Neural progenitor cell (in vitro differentiated cells): ENCODE measurements at places on chromosomes 6 and 20. TPM values are rescaled to one million over a fixed set of nuclear protein-coding genes. Genes with fewer than 3 reads are reported as not detected.

MAFB gene
- 0.64 and 1.3 TPM in 2 replicates for total RNA-seq

UNC5CL gene
- total RNA-seq = 2.2 and 5.0 TPM in 2 replicates

CBLN4 gene
- not detected in 2 replicates for total RNA-seq

SDC4 gene
- total RNA-seq = 19.3 and 27.6 TPM in 2 replicates

OR2J3 gene
- 0.04 TPM in 1 of 2 replicates, not detected in the other for total RNA-seq

EDN1 gene
- 0.93 and 2.9 TPM in 2 replicates for total RNA-seq

BTNL2 gene
- total RNA-seq = not detected in 2 replicates

TP53TG5 gene
- 0.06 TPM in 1 of 2 replicates, not detected in the other for total RNA-seq

SLC22A16 gene
- total RNA-seq = not detected in 2 replicates

BMP6 gene
- 0.37 and 0.41 TPM in 2 replicates for total RNA-seq

DNA sequence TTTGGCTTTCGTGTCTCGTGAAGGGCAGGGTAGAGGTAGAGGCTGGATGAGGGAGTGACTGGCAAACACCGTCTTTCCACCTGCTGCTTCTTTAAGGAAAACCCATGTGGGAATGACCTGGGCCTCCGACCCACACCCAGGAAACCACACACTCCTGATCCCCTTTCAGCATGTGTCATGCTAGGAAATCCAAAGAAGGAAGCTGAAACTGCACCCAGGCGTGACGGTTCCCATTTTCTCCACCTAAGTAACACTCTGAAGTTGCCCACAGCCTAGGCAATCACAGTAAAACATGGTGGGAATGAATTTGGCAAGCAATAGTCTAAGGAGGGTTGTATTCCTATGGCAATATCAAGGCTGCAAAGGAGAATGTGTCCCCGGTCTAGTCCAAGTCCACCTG, 538.4 kb upstream of the NOX3 start:
- DNase-seq = no peak

GRCh38 chr20:63248835-63249591, 5.2 kb downstream of the NKAIN4 start:
- no peak for DNase-seq

- DNase-seq = no peak
Measured at GRCh38 chr20:23915844-23916243, 36.3 kb upstream of the CST5 start.

DNA sequence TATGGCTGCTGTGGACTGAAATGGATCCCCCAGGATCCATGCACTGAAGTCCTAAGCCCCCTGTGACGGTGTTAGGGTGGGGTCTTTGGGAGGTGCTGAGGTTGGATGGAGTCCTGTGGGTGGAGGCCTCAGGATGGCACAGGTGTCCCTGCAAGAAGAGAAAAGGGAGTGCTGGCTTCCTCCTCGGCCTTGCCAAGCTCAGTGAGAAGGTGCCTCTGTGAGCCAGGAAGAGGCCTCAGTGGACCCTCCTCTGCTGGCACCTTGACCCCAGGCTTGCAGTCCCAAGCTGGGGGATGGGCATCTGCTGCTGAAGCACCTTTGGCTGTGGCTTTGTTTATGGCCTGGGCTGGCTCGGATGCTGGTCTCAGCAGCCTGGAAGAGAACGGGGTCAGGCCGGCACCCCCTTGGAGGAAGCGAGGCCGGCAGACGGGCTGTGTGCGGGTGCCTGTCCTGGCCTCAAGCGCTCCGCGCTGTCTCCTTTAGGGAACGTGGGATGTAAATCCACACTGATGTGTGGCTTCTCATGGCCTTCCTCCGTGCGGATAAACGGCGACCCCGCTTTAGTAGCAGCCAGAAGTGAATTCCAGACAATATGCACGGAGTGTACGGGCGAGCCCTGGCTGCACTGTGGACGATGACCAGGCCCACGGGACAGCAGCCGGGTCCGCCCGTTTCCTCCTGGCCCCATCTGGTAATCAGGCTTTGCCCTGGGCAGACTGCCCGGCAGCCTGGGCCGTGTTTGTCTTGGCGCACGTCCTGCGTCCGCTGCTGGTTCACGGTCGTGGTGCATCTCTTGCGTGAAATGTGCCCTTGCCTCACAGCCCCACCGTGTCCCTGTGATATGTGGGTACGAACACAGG, 182.6 kb downstream of the ERMARD start:
- DNase-seq = no peak

DNA sequence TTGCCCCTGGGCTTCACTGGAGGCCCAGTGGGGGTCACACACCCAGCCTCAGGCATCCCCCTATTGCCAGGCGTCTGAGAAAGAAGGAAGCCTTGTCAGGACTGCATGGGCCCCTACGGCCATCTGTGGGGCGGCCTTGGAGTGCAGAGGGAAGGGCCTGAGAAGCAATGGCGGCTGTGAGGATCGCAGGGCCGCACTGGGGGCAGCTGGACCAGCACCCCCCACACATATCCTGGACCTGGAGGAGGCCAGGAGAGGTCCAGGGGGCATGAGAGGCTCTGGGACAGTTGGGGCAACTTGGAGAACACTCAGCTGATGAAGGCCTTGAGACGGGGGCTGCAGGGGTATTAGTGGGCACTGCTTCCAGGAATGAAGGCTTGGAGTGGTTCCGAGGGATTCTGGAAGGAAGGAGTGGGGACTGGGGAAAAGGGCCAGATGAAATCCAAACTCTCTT, 16.5 kb downstream of the MDFI start:
- no peak for DNase-seq

DNA sequence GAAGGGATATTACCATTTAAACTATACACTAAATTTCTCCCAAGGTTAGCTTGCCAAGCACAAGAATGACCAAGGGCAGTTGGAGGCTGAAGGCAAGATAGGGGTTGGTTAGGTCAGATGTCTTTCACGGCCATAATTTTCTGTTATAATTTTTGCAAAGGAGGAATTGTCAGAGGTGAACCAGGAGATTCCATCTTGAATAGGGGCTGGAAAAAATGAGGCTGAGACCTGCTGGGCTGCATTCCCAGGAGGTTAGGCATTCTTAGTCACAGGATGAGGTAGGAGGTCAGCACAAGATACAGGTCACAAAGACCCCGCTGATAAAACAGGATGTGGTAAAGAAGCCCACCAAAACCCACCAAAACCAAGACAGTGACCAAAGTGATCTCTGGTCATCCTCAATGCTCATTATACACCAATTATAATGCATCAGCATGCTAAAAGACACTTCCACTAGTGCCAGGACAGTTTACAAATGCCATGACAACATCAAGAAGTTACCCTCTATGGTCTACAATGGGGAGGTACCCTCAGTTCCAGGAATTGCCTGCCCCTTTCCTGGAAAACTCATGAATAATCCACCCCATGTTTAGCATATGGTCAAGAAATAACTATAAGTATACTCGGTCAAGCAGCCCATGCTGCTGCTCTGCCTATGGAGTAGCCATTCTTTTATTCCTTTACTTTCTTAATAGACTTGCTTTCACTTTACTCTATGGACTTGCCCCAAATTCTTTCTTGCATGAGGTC, 371.8 kb upstream of the SULF2 start:
- DNase-seq = no peak

DNA sequence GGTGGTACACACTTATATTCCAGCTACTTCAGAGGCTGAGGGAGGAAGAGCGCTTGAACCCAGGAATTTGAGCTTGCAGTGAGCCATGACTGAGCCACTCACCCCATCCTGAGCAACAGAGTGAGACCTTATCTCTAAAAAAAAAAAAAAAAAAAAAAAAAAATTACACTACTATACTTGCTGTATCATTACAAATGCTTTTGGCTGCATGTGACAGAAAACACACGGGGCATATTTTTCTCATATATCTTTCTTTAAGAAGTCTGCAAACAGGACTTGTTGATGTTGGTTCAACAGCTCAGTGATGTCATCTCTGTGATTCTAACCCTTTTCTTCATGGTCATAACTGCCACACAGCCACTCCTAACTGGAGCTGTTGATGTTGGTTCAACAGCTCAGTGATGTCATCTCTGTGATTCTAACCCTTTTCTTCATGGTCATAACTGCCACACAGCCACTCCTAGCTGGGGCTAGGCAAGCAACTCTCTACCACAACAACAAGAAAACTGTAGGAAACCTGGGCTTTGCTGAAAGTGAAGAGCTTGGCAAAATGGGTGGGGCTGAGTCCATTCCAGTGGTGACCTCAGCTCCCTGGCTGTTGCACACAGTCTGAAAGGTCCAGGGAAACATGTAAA, 19.8 kb downstream of the MTFR2 start:
- DNase-seq = no peak

- DNase-seq = no peak
Measured at GRCh38 chr6:153572371-153572770, 441.3 kb upstream of the RGS17 start.

DNA sequence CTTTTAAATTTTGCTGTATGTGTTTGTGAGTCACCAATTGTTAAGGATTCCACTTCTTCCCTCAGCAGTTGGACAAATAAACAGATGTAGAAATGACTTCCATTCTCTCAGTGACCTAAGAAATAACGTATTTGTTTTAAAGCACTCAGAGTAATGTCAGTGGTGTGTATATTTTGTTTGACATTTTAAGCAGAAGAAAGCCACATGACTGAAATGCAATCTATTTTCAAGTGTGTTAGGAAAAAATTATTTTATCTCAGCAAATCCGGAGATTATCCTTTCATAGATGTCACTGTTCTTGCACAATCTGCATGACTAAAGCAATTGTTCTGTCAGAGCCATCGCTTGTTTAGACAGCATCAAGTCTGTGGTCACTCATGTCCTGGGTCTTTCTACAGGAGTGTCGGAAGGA, 77.1 kb downstream of the JAG1 start:
- no peak for DNase-seq

GRCh38 chr20:4605166-4605565, 116.5 kb upstream of the PRND start:
- DNase-seq = no peak

DNA sequence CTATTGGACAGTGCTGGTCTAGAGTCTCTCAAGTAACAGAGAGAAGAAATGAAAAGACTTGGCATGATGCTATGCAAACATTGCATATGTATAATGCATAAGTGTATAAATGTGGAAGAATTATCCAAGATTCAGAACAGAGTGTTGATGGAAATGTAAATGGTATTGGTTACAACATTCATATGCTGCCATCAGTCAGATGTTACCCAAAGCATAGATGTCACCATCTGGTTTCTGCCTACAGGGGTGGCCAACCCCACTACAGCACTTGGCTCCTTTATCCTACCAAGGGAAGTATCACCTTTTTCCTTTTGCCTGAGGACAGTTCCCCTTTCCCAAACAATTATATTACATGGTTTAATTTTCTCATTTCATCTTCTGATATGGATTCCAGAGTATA, 11.9 kb downstream of the POPDC3 start:
- DNase-seq = no peak

DNA sequence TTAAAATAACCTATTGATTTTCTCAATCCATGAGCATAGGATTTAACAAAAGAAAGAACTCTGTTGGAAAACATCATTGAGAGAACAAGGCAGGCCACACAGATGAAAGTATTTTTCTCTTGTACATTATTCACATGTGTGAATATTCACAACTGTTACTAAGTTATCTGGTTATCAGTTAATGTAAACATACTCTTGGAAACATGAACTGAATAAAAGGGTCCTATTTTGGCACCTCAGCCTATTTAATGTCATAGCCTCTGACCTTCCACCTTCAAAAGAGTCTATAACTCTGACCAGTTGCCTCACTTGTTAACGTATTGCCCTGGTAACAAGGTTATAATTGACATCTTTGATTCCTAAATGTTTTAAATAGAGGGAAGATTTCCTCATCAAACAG, 8.1 kb downstream of the SYCP2 start:
- no peak for DNase-seq

DNA sequence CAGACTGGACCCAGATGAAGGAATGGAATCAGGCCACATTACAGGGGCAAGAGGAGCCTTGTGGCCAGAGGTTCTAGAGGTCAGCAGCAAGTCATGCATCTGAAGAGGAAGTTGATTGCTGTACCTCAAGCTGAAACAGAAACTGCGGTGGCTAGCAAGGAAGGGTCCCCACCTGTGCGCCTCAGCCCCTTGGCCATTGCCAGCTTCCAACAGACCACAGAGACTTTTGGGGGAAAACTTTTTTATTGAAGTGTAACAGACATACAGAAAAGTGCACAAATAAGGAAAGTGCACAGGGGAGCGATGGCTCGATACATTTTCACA, 26.8 kb upstream of the SLC9A8 start:
- no peak for DNase-seq

DNA sequence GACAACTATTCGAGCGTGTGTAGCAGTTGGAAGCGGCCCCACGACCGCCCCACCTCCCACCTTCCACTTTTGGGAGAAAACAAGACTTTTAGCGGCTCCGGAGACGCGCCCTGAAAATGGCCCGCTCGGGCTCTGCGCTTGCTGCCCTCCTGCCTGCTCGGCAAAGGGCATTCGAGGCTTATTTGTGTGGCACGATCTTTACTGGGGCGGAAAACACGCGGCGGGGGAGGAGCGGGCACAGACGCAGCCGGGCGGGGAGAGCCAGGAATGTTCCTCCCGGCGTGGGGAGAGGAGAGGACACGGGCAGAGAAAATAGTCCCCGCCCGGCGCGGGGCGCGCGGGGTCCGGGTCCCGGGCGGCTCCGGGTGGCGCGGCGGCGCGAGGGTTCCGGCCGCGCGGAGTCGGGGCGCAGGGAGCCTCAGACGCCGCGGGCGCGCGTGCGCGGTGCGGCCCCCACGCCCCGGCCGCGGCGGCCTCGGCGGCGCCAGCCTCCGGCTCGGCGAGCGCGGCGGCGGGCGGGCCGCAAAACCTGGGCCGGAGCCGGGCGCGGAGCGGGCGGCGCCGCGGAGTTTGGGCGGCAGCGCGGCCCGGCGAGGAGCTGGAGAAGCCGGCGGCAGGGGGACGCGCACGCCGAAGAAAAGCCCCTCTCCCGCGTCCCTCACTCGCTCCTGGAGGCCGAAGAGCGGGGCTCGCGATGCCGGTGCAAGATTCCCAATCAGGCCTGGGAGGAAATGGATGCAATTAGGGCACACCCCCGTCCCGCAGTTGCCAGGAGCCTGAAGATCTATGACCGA, 90.0 kb upstream of the ARID1B start:
- peak; percentile 89 for DNase-seq

DNA sequence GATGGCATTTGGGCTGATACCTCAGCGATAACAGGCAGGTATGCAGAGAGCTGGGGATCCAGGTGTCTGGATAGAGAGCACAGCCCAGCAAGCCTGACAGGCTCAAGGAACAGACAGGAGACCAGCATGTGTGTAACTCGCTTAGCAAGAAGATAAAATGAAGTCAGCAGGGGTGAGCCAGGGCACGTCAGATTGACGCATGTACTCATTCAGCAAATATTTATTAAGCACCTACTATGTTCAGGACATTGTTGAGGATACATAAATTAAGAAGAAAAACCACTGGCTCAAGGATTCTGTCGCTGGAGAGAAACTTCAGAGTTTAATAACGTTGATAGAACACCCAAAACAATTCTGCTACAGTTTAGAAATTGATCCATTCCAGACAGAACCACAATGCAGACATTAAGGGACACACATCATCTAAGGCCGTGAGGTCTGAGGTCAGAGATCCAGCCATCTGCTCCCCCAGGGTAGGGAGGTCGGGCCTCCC, 1.0 kb upstream of the DUSP22 start:
- no peak for DNase-seq

- DNase-seq = no peak
Measured at GRCh38 chr6:17932330-17932852, 55.0 kb downstream of the KIF13A start.
